Right lobe of liver (tissue), 6 donors: ENCODE measurements at places on chromosomes 2 and 18. TPM values are rescaled to one million over a fixed set of nuclear protein-coding genes. Genes with fewer than 3 reads are reported as not detected.

The FBXO48 gene
- total RNA-seq: 0.87 TPM

The CIB4 gene
- not detected for total RNA-seq

- DNase-seq: no peak
These were observed 14.5 kb upstream of the XDH start for GRCh38 chr2:31429040-31429439.

DNA sequence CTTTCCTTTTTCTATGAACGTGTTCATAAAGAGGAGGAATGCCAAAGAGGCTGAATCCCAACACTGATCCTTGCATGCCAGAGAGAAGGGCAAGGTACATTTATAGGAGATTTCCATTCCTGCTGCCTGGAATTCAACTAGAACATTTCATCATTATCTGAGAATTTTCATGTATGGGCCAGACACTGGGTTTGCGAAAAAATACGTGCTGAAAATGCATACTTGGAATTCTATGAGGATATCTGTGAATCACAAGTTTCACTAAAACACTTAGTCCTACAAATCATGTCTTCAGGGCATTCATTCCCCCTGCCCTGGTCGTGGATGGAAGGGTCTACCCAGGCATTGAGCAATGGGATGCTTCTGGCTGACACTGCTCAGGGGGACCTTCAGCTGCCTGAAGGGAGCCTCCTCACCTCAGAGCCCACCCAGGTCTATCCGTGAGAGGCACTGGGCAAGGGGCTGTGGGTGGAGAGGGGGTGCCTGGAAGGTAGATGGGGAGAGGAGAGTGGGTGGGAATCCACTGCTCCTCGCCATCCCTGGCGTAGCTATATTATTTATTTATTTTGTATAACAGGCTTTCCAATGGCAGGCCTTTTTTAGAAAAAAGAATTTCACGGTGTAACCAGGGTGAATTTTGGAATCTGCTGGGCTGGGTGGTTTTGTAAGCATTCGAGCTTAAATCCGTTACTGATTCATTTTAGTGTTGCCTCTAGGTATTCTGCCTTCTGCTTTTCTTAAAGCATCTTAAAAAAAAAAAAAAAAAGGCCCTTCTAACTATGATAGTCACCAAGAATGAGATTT, 560.6 kb upstream of the ID2 start:
- DNase-seq: no peak

The IL36B gene
- total RNA-seq: not detected

The DPYSL5 gene
- not detected for total RNA-seq

The CHRNG gene
- total RNA-seq: not detected

DNA sequence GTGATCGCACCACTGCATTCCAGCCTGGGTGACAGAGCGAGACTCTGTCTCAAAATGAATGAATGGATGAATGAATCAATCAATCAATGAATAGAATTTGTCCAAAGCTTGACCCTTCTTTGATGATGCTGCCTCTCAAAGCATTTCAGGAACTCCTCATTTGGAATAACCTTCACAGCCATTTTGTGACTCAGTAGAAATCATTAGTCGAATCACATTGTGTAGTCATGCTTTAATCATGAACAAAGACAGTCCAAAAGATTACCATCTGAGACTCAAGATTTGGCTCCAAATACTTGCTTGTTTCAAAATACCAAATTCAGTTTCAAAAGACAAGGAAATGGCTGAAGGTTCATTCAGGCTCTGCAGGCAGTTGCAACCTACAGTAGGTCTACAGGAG, 83.1 kb downstream of the VWA3B start:
- DNase-seq: no peak

The SH3RF3 gene
- total RNA-seq: 0.68 TPM

GRCh38 chr2:118148133-118148532, 59.9 kb downstream of the INSIG2 start:
- DNase-seq: no peak

DNA sequence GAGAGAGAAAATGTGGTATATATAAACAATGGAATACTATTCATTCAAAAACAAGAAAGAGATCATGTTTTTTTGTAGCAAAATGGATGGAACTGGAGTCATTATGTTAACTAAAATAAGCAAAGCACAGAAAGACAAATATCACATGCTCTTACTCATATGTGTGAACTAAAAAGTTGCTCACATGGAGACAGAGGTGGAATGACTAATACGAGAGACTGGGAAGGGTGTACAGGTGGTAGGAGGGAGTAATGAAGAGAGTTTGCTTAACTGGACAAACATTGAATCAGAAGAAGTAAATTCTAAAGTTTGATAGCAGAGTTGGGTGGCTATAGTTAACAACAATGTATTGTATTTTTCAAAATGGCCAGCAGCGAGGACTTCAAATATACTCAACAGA, 1080.7 kb upstream of the CHAC2 start:
- DNase-seq: no peak

The SULT1C4 gene
- 1.2 TPM for total RNA-seq

DNA sequence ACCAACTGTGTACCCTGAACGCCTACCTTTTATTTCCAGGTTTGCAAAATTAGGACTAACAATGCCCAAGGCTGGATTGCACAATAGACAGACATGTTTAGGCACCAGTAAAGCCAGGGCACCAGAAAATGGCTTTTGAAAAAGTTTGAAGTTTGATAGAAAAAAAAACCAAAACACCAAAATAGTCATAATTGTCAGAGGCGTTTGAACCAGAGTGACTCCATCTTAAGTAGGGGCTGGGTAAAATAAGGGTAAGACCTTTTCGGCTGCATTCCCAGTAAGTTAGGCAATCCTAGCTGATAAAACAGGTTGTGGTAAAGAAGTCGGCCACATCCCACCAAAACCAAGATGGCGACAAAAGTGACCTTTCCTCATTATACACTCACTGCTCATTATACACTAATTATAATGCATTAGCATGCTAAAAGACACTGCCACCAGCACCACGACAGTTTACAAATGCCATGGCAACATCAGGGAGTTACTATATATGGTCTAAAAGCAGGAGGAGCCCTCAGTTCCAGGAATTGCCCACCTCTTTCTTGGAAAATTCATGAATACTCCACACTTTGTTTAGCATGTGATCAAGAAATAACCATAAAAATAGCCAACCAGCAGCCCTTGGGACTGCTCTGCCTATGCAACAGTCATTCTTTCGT, 105.1 kb upstream of the MSH2 start:
- DNase-seq: no peak

DNA sequence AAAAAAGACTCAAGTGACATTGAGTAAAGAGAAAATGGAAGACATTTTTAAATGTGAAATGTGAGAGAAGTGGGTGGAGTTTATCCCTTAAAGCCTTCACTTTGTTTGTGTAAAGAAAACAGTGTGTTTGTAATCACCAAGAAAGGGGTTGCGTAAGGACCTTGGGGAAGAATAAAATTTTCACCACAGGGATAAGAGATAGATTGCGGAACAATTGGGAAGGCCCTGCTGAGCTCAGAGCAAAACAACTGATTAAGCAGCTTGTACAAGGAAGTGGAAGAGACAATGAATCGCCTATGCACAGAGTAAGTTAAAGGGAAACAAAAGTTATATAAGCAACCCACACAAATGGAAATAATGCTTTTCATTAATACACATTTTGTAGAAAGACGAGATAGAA, 327.7 kb downstream of the RAD51AP2 start:
- DNase-seq: no peak

DNA sequence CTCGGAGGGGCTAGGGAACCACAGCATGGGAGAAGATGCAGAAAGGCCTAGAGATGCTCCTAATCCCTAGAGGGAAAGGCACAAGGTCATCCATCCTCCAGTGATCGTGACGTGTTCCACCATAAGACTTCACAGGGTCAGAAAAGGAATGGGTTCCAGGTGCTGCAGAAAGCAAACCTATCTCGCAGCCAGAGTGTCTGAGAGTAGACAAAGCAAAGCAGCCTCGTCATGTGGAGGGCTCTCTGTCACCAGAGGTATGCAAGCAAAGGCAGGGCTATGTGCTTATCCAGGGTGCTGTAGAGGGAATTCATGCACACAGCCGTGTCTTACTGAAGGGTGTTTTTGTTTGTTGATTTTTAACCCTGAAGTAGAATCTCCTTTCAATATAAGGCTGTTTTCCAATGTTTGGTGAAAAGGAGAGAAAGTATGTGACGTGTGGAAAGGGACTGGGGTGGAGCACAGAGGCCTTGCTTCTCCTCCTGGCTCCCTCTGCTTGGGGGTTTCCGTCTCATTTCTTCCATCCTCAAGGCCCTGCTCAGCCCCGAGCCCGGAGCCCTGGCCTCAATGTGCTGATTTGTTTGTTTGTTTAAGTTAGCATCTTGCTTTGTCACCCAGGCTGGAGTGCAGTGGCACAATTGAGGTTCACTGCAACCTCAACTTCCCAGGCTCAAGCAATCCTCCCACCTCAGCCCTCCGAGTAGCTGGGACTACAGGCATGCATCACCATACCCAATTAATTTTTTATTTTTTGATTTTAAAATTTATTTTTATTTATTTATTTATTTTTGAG, 3.0 kb downstream of the GPR55 start:
- peak; percentile 23 for DNase-seq
